Fibroblast of skin of right biceps (primary cell): ENCODE measurements at places on chromosomes 1 and 21.
A peak's percentile ranks its signal among the peaks of the same experiment; 100 is the strongest.

GRCh38 chr21:43701936-43702784 is 16.8 kb upstream of the PDXK start:
- DNase-seq = no peak

DNA sequence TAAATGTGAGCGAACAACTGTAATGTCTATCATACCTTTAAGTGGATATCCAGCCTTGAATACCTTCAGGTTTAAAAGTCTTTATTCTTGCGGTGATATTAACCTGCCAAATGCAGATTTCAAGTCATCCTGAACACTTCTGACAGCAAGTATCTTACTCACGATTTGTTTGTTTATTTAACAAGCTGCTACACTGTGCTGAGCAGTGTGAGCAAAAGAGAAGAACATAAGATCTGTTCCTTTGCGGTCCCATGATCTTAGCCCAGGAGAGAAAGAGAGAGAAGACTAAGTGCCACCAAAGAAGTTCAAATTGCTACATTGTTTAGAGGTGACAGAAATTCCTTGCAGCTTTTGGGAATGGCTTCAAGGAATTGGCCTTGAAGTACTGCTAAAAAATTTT is 9.5 kb upstream of the IL24 start:
- no peak for DNase-seq

GRCh38 chr1:245578771-245579170 is 424.0 kb downstream of the KIF26B start:
- peak; percentile 19 for DNase-seq

DNA sequence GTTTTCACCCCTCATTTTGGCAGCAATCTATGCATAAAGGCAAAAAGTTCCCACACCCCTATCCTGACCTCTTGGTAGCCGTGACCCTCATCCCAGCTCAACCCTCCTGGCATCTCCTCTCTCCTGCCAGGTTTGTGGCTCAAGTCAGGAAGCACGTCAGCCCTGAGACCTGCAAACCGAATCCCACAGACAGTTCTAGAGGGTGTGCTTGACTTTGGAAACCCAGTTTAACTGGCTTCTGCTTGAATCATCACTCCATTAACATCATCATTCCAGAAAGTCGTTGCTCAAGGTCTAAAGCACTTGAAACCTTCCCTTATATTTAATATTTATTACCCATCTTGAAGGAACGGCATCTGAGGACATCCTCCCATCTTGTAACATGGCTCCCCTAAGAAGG is 133.4 kb upstream of the ERG start:
- peak; percentile 73 for DNase-seq

GRCh38 chr1:64631346-64632034 is 113.4 kb upstream of the RAVER2 start:
- no peak for DNase-seq
